Sigmoid colon (tissue), 7 donors: ENCODE measurements at places on chromosomes 5 and 9. TPM values are rescaled to one million over a fixed set of nuclear protein-coding genes. Genes with fewer than 3 reads are reported as not detected.
A peak's percentile ranks its signal among the peaks of the same experiment; 100 is the strongest.

The CNTNAP3B gene
- total RNA-seq: 26.0 TPM

GRCh38 chr9:135249191-135249590 lies 161.7 kb downstream of the OLFM1 start:
- peak; percentile 45 for DNase-seq
- no peaks in the 10 kb centered on the region for H3K4me1 ChIP-seq
- no peaks in the 10 kb centered on the region for H3K36me3 ChIP-seq
- no peak overlapping the region for H3K27ac ChIP-seq
- peaks cover 29% of the 10 kb centered on the region for H3K27me3 ChIP-seq

DNA sequence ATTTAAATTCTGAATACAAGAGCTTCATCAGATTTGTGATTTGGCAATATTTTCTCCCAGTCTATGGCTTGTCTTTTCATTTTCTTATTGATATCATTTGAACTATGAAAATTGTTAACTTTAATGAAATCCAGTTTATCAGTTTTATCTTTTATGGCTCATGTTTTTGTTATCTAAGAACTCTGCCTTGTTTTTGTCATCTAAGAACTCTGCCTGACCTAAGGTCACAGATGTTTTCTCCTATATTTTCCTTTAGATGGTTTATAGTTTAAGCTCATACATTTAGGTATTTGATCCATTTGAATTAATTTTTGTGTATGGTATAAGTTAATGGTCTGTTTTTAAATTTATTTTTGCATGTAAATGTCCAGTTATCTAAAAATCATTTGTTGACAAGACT lies 52.9 kb downstream of the NIPBL start:
- no peak overlapping the region for H3K27ac ChIP-seq
- no peaks in the 10 kb centered on the region for H3K4me1 ChIP-seq
- H3K27me3 ChIP-seq: no peaks in the 10 kb centered on the region
- H3K4me3 ChIP-seq: no peak overlapping the region
- no peaks in the 10 kb centered on the region for H3K36me3 ChIP-seq
- DNase-seq: no peak

The TNPO1 gene
- 119 TPM for total RNA-seq

- H3K27ac ChIP-seq: peak overlapping the region; percentile 48
- H3K27me3 ChIP-seq: no peaks in the 10 kb centered on the region
- no peak overlapping the region for H3K4me3 ChIP-seq
- H3K36me3 ChIP-seq: no peaks in the 10 kb centered on the region
- peak; percentile 71 for DNase-seq
These were observed 53.7 kb downstream of the ZNF462 start for GRCh38 chr9:106916466-106917235.

- no peaks in the 10 kb centered on the region for H3K4me1 ChIP-seq
- H3K27me3 ChIP-seq: no peaks in the 10 kb centered on the region
- no peak for DNase-seq
- H3K27ac ChIP-seq: no peak overlapping the region
- peaks cover 12% of the 10 kb centered on the region for H3K36me3 ChIP-seq
- no peak overlapping the region for H3K4me3 ChIP-seq
These were observed 72.6 kb downstream of the SMARCA2 start for GRCh38 chr9:2087500-2088313.

The PCDHGC4 gene
- total RNA-seq: 3.0 TPM

DNA sequence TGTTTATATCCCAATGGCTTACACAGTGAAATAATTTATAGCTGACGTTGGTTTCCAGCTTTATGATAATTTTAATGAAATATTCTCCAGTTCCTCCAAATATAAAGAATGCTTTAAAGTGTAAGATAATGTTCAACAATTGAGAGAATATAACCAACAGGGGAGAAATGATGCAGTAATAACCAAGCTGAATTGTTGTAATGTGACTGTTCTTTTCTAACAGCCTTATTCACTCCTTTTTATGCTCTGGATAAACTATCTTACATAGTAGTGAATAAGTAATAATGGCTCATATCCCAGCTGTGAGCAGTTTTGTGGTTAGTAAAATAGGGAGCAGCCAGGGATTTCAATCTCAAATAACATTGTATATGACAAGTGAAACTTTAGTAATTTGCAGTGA lies 2348.7 kb upstream of the ACO1 start:
- H3K4me1 ChIP-seq: no peaks in the 10 kb centered on the region
- H3K27ac ChIP-seq: no peak overlapping the region
- DNase-seq: no peak
- no peaks in the 10 kb centered on the region for H3K36me3 ChIP-seq
- H3K4me3 ChIP-seq: no peak overlapping the region

- peak overlapping the region; percentile 83 for H3K27ac ChIP-seq
- no peak for DNase-seq
- H3K36me3 ChIP-seq: no peaks in the 10 kb centered on the region
- peak overlapping the region; percentile 97 for H3K4me3 ChIP-seq
These were observed 627 bp downstream of the ARRDC1 start for GRCh38 chr9:137606005-137606621.

The IFNA21 gene
- not detected for total RNA-seq
